ENCODE measurements at places on chromosomes 5 and 9. TPM values are rescaled to one million over a fixed set of nuclear protein-coding genes. Genes with fewer than 3 reads are reported as not detected.

Gene ADAMTSL2
- not detected for total RNA-seq

- DNase-seq: no peak
Measured at GRCh38 chr9:82565188-82565969, 497.6 kb downstream of the RASEF start.

GRCh38 chr9:92740009-92740408 lies 24.6 kb downstream of the BICD2 start:
- no peak for DNase-seq

GRCh38 chr9:115142517-115143270 lies 24.7 kb upstream of the TNC start:
- no peak for DNase-seq

DNA sequence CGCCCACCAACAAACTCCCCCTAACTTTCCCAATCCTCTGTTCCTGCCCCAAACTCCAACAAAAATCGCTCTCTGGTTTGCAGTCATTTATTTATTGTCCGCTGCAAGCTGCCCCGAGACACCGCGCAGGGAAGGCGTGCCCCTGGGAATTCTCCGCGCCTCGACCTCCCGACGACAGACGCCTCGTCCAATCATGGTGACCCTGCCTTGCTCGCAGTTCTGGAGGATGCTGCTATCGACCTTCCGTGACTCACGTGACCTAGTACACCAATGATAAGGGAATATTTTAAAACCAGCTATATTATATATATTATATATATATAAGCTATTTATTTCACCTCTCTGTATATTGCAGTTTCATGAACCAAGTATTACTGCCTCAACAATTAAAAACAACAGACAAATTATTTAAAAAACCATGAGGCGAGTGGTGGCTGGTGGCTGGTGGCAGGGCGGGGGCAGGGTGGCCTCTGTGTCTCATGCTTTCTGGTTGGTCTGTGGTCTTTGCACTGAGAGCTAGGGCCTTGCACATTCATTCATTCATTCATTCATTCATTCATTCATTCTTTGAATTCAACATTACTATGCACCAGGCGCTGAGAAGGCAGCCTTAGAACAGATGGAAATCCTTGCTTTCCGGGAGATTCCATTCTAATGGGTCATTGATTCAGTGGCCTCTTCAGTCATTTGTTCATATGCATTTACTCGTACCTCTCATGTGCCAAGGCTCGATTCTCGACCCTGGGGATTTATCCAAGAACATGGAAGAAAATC lies 37.9 kb downstream of the FGF18 start:
- DNase-seq: no peak

DNA sequence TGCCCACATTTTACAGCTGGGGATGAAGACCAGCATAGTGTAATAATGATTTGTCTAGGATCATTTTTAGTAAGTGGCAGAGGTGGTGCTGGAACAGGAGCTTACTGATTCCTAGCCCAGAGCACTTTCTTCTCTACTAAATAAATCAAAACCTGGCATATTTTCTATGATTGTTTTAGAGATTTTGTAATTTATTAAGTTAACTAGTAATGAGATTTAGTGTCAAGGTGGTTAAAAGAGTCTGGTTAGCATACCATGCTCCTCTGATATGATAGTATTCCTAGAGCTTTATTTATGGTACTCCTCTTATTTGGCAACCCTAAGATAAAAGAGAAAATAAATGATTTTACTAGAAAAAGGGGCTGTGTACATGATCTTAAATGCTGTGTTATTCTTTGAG lies 604.0 kb downstream of the ISL1 start:
- DNase-seq: no peak

Gene NOP16
- 68.3 TPM for total RNA-seq

- DNase-seq: no peak
Measured at GRCh38 chr9:85404911-85405565, 336.7 kb downstream of the AGTPBP1 start.

DNA sequence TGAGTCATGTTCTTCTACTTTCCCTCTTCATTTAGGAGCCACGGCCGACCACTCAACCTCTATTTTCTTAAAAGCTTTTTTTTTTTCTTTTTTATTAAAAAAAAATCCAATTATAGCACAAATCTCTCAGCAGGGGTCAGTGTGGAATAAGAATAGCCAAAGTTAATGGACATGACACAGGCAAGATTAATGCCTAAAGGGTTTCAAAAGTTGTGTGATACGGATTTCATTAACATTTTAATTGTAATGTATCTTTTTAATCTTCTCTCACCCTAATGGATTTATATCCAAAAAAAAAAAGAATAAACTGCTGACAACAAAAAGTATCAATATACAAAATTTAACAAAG lies 5.4 kb downstream of the NACC2 start:
- no peak for DNase-seq

GRCh38 chr5:118042076-118042475 lies 946.3 kb downstream of the DTWD2 start:
- no peak for DNase-seq

- DNase-seq: no peak
Measured at GRCh38 chr9:106885451-106885850, 22.5 kb downstream of the ZNF462 start.

GRCh38 chr5:164353155-164353554 lies 847.7 kb downstream of the MAT2B start:
- DNase-seq: no peak

Gene SLC2A8
- 26.0 TPM for total RNA-seq

DNA sequence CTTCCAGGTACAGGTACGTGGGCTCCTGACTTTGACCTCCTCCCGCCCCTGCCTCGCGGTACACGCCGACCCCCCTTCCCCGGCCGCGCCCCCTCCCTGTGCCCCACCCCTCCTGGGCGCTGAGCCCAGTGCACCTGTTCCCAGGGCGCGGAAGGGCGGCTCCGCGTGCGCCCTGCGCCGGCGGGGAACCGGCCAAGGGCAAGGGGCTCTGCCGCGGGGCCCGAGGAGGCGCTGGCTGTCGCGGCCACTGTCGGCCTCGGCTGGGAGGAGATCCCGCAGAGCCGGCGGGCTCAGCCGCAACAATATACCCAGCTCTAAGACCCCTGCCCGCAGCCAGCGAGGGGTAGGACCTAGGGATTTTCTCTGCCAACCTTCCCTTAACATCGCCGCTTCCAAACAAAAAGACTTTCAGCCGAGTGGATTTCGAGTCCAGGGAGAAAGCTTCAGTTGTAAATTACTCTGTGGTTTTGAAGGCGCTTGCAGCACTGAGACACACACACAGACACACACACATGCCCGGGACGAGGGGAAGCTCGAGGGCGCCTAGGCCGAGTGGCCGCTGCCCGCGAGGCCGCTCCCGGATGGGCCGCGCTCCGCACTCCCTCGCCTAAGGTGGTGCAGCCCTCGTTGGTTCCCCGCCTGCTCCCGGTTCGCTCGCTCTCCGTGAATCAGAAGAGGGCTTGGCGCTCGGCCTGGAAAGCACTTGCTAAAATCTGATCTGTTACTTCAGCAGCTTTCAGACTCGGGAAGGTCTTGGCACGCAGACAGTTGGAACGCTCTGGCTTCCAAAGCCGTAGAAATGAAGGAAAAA lies 1.2 kb downstream of the FGF18 start:
- DNase-seq: no peak

- DNase-seq: no peak
Measured at GRCh38 chr5:68450245-68450852, 234.8 kb downstream of the PIK3R1 start.

DNA sequence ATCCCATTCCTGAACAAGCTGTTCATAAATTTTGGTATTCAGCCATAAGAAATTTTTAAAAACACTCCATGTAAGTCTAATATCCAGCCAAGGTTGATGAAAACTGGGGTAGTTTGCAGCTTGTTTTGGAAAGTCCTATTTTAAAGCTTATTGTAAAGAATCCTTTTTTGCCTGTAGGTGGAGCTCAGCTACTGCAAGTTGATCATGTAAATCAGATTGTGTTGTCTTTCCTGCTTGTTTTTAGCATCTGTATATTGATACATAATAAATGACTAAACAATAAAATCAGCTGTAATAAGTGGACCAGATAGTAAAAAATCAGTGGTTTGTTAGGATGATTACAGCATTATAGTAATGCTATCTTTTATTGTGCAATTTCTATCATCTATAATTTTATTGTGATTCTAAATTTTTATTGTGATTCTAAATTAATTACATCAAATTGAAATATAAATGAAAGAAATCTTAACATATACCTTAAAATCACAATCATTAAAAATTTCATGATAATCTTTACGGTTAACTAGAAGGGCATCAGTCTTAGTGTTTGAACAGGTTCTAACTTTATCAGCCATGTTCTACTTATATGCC lies 42.4 kb downstream of the CWC27 start:
- DNase-seq: no peak

DNA sequence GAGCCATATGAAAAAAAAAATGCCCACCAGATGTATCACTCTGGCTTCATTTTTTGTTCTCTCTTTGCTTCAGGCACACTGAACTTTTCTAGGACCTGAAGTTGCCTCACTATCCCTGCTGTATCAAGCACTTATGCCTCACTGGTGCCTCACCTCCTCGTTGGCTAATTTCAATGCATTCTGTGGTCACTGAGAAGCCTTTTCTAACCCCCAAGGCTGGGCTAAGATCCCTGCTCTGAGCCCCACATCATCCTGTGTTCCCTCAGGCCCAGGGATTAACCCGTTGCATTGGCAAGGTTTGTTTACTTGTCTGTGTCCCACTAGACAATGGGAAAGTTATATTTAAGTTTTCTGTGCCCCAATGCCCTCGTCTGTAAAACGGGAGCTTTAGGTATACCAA lies 362.7 kb downstream of the OSTF1 start:
- DNase-seq: no peak

Gene SPATA9
- total RNA-seq: not detected

DNA sequence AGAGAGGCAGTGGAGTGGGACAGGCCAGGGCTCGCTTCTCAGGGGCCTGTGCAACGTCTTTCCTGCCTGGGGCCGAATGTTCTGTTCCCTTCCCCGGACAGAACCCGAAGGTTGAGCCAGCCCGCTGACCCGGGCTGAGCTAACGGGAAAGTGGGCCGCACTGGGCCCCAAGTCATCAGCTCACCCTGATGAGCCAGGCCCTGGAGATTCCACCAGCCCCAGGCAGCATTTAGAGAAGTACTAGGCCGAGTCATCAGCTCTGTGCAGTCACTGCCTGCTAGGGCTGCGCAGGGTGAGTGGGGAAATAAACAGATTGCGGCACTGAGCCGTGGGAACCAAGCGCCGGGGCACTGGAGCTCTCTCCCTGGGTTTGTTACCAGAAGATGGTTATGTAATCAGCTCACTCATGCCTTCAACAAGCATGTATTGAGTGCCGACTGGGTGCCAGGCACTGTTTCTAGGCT lies 29.1 kb upstream of the DUSP1 start:
- DNase-seq: no peak

DNA sequence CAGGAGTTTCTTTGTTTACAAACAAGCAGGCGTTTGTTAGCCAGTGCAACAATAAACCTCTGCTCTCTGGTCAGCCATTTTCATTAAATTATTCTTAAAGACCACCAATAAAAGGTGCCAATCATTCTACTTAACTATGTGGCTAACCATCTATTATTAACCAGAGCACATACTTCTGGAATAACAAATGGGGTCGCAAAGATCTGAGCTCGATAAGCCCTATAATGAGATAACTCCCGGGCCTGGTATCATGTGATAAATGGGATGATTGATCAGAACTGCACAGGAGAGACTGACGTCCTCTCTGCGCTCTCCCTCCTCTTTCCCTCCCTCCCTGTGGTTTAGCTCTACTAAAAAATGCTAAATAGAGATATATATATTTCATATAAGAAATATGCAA lies 488.2 kb downstream of the NTRK2 start:
- no peak for DNase-seq

GRCh38 chr9:130768265-130768664 lies 66.8 kb upstream of the ABL1 start:
- no peak for DNase-seq

Gene CD72
- 11.4 TPM for total RNA-seq

- no peak for DNase-seq
Measured at GRCh38 chr9:83284746-83285145, 221.8 kb upstream of the RASEF start.

- DNase-seq: no peak
Measured at GRCh38 chr9:114374936-114375335, 12.8 kb downstream of the AKNA start.

GRCh38 chr5:107616213-107616612 lies 54.5 kb downstream of the EFNA5 start:
- no peak for DNase-seq

DNA sequence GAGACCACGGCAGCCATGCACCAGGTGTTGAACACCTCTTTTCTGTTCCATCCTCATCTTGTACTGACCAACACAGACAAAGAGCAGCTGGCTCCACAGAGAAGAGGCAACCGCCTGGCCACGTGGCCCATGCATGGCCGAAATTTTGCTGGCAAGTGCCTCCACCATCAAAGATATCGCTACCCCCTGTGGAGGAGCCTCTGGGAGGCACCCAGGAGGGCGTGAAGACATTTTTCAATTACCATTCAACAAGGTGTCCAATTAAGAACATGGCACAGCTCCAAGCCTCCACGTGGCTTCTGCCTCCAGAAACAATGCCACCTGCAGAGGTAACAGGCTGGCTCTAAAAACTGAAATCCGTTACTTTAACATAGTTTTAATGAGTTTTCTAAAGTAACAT lies 54.4 kb upstream of the CKS2 start:
- no peak for DNase-seq

Gene PDZD2
- not detected for total RNA-seq

Gene ZFP2
- not detected for total RNA-seq

GRCh38 chr5:145479271-145479670 lies 355.9 kb downstream of the PRELID2 start:
- DNase-seq: no peak

- DNase-seq: no peak
Measured at GRCh38 chr9:74570879-74571512, 73.9 kb downstream of the RORB start.

DNA sequence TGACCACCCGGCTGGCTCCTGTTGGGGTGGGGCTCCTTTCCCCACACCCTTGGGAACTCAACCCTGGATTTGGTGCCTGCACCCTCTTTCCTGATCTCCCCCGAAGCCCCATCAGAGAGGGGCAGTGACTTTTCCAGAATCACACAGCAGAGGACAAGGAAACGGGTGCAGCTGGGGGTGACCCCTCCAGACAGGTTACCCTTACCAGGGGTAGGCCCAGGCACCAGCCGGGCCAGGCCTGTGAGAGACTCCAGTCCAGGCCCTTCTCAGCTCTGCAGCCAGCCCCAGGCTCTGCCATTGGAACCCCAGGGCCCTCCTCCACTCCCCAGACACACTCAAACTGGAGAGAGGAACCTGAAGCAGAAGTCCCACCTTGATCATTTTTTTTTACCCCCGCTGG lies 19.0 kb upstream of the PHYHD1 start:
- peak; percentile 45 for DNase-seq

DNA sequence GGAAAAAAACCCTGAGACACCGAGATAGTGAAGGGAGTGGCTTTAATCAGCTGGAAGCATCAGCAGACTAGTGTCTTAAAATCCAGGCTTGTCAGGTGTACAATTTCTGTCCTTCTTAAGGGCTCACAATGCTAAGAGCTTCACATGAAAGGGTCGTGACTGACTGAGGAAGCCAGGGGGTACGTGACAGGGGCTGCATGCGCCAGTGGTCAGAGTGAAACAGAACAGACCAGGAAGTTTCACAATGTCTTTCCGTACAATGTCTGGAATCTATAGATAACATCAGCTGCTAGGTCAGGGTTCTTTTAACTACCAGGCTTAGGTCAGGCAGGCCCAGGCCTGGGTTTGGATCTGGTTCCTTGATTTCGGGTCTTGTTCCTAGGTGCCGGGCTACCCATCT lies 253.0 kb downstream of the CDH10 start:
- no peak for DNase-seq

Measured in activated CD8-positive, alpha-beta memory T cell treated with anti-CD3 and anti-CD28 coated beads, Interleukin-2, amount 10 ng/mL, durations not matched to agents 7 days and 5 days (primary cell).